ENCODE measurements at places on chromosomes 11 and 22.
A peak's percentile ranks its signal among the peaks of the same experiment; 100 is the strongest.

DNA sequence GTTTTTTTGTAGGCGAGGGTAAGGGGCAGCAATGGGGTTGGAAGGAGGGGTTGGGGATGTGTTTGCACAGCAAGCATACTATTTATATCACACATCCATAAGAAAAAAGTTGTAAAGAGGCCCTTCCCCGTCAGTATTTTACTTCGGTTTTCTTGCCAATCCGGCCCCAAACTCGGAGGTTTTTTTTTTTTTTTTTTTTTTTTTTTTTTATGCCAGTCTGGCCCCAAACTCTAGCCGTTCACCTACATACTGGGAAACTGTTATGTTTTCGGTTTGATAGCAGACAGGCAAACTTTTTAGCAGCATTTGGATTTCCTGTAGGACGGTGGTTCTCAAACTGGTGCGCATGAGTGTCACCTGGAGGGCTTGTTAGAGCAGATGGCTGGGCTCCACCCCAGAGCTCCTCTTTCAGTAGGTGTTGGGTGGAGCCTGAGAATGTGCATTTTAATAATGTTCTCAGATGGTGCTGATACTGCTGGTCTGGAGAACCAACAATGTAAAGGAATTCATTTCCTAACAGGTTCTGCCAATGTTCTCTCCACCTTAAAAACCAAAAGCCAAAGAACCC is 76.5 kb upstream of the ZBED5 start:
- peak; percentile 24 for DNase-seq

DNA sequence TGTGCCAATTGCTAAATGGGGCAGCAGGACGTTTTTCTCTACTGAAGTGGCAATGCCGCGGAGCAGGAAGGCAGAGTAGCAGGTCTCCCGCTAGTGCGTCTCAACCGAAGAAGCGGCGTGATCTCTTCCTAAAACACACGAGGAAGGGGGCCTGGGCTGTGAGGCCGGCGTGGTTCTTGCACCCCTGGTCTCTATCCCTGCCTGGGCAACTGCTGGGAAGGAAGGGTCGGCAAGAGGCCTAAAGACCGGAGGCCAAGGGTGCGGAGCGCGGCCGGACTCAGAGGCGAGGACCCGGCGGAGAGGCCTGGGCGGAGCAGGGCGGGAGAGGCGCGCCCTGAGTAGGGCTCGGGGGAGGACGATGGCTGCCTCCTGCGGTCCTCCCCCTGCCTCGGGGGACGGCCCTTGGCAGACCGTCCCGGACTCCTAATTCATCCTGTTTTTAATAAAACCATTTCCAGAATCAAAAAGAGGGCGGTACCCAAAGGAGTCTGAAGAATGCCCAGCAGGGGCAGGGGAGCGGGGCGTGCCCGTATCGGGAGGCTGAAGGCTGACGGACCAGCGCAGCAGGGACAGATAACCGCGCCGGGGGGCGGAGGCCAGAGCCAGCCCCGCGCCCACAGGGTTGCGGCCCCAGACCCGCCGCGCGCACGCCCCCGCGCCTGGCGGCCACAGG is 572 bp upstream of the APLP2 start:
- DNase-seq: peak; percentile 64

DNA sequence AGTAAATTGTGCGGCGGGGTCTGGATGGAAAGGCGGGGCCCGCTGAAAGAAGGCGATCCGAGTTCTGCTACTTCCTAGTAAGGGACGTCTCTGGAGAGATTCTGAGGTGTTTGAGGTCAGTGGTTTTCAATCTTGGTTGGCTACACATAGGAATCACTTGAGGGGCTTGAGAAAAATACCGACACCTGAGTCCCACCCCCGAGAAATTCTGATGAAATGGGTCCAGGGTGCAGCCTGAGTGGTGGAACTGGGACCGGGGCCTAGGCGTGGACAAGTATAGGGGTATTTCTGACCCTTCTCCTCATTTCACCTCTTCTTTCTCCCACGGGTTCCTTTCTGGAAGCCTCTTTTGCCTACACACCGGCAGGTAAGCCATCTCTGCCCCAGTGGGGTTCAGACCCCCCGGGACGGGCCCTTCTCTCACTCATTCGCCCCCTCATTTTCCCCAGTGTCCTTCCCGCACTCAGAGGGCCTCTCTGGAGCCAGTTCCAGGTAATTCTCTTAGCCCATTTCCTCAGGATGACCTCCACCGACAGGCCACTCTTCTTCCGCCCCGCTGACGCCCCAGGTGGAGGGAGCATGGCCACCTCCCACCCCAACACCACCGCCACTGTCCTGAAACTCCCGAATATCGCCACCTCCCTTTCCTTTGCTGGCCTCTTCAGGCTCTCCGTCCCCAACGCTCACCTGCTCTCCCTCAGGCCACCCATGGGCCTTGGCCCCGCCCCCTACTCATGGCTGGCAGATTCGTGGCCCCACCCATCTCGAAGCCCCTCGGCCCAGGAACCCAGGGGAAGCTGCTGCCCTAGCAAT is 11.8 kb downstream of the ROBO3 start:
- no peak for DNase-seq

DNA sequence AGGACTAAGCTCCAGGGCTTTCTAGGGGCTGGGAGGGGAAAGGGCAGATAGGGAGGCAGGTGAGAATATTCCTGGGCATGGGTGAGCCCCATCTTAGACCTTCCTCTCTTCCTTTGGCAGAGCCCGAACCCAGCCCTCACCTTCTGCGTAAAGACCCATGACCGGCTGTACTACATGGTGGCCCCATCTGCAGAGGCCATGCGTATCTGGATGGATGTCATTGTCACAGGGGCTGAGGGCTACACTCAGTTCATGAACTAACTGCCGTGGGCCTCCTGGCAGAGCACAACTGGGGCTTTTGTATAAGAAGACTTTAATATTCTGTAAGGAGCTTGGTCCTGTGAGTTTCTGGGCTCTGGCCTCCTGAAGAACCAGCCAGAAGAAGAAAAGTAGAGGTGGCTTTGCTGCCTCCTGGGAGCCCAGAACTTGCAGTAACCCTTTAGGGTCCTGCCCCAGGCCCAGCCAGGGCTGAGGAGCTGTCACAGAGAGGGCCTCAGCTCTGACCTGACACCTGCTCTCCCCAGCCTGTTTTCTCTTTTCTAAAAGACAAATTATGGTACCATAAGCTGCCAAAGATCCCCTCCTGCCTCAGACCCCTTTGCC is 22.8 kb downstream of the TREH start:
- no peak for DNase-seq

DNA sequence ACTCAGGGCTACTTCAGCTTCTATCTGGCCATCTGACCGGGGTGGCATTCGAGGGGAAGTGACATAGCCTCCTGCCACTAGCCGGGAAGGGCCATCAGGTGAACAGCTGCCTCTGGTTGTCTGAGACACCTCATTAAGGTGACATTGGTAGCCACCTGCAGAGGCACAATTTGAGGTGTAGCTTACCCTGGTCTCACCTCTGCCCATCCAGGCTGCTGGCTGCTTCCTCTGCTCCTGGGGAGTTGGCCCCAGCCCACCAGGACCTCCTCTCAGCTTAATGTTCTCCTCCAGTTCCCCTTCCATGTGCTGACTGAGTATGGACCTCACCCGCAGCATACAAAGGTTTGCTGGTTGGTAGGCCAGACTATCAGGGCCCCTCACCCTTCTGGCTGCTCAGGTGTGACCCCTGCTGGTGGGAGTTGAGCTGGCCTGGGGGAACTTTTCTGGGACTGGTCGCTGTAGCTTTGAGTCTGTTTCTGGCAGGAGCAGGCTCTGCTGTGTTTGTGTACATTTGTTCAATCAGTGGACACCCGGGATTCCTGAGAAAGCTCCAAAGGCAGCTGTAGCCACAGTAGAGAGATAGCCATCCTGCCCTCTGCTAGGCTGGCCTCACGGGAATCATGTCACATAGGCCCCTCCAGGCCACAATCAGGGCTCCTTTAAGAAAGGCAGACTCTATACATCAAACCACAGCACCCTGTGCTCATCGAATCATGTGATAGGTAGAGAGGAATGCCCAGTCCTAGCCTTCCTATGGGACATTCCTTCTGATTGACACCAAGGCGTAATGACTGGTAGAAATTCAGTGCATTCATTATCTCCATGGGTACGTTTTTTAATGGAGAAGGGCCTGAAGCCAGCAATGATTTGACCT is 295.1 kb upstream of the PLET1 start:
- peak; percentile 69 for DNase-seq

DNA sequence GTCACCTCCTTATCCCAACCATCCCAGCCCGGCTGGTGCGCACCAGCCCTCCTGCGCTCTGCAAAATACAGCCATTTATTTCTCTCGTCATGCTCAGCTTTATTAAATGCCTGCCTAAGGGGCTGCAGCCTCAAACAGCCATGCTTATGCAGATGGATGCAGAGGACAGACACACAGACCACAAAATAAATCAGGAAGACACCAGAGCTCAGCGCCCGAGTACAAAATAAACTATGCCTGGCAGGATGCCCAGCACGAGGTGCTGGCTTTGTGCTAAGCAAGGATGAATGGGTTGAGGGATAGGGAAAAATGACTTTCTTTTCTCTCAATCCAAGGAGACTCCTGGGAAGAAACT is 70.5 kb downstream of the RPUSD4 start:
- no peak for DNase-seq

GRCh38 chr11:97638641-97639224 is 1248.9 kb downstream of the JRKL start:
- no peak for DNase-seq

DNA sequence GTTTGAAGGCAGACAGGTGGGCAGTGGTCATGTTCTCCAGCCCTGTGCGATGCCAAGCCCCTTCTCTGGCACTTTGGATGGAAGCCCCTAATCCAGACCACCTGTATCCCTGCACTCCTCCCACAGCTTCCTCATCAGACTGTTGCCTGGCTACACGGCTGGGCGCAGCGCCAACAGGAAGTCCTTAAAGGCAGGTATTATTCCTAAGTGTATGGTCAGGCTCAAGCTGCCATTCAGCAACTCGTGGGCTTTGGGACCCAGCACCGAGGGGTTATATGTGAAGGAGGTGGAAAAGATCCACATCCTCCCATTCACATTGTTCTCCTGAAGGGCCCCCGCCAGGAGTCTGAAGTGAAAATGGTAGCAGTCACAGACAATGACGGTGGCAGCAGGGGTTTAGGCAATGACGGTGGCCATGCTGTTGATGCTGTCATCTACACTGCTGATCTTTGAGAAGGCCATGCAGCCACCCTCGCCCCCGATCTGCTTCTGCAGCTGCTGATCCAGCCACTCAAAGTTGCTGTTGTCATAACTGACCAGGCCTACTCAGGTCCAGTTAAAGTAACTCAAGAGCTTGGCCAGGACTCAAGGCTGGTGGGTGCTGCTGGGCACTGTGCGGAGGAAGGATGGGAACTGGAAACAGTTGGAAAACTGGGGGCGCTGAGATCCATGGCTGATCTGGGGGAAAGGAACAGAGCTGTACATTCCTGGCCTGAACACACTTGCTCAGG is 27.7 kb downstream of the OR6Q1 start:
- DNase-seq: no peak

DNA sequence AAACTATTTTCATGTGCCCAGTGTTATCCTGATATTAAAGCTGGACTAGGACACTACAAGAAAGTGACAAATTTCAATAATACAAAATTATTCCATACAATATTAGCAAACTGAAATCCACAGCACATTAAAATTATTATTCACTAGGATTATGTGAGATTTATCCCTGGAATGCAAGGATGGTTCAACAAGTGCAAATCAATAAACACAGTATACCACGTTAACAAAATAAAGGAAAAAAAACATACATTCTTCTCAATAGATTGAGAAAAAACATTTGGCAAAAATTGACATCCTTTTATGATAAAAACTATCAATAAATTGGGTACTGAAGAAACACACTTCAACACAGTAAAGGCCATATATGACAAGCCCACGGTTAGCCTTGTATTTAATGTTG is 1758.2 kb upstream of the RAG2 start:
- DNase-seq: no peak

DNA sequence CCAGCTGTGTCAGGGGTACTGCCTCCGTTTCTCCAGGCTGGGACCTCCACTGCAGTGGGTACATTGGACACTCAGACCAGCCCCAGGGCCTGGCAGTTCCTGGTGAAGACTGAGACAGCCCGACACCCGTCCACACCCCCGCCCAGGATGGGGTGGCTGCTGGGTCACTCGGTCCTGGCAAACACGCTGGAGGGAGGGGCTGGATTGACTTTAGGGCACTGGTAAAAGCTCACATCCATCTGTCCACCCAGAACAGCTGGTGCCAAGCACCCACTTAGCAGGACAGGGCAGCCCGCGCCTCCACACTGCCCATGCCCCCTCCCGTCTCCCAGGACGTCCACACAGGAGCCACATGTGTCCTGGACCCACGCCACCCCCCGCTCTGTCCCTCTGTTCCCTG is 10.7 kb upstream of the TBX1 start:
- no peak for DNase-seq

DNA sequence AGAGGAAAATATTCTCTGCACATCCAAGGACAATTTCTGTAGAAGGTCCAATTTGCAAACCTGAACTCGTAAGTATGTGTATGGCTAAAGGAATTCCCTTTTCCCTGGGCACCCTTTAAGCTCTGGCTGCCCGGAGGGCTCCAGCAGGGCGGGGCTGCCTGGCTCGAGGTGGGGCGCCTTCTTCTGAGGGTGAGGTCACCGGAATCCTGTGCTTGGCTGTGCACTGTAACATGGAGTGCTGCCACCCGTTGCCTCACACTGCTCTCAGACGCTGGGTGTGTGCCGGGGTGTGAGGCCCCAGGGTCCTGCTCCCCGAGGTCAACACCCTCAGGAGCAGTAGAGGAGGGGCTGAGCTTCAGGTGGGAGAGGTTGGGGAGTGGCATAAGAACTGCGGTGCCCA is 61.5 kb downstream of the SYN3 start:
- no peak for DNase-seq

GRCh38 chr22:30918761-30919160 is 49.8 kb downstream of the MORC2 start:
- DNase-seq: no peak

- DNase-seq: no peak
Measured at GRCh38 chr11:46902694-46903093, 15.7 kb downstream of the LRP4 start.

GRCh38 chr11:10838881-10839280 is 19.0 kb downstream of the ZBED5 start:
- no peak for DNase-seq

- peak; percentile 54 for DNase-seq
Measured at GRCh38 chr11:57491371-57492061, 24.0 kb downstream of the SLC43A1 start.

DNA sequence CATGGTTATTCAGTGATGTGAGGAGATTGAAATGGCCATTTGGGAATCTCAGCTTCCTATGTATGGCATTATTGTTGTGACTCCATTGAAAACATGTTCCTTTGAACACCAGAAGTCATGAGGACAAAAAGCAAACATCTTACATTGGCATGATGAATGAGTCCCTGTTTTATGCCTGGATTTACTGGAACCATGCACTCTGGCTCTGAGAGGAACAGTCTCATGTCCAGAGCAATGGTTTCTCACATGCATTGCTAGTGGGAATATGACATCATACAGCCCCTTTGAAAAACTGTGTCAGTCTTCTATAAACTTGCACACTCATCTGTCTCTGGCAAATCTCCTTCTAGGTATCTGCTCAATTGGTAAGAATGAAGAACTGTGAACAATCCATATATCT is 3.4 kb upstream of the KDM4F start:
- no peak for DNase-seq

DNA sequence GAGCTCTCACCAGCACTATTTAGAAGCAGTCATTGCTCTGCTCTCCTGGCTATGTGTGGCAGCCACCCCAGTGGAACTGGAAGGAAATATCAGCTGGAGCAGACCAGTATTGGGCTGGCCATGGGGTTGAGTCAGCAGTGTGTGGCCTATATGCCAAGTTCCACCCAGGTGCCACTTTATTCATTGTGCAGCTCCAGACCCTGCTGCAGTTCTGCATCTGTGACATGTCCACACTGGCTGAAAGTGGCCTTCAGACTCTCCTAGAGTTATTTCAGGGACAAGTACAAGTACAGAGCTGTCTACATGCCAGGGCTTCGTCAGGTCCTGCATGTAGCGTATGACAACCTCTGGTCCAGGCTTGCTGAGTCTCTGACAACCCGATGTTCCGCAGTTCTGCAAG is 55.2 kb downstream of the CABIN1 start:
- no peak for DNase-seq
